Putamen (tissue), 1 donor: ENCODE measurements at places on chromosomes 12 and 14.
A peak's percentile ranks its signal among the peaks of the same experiment; 100 is the strongest.

DNA sequence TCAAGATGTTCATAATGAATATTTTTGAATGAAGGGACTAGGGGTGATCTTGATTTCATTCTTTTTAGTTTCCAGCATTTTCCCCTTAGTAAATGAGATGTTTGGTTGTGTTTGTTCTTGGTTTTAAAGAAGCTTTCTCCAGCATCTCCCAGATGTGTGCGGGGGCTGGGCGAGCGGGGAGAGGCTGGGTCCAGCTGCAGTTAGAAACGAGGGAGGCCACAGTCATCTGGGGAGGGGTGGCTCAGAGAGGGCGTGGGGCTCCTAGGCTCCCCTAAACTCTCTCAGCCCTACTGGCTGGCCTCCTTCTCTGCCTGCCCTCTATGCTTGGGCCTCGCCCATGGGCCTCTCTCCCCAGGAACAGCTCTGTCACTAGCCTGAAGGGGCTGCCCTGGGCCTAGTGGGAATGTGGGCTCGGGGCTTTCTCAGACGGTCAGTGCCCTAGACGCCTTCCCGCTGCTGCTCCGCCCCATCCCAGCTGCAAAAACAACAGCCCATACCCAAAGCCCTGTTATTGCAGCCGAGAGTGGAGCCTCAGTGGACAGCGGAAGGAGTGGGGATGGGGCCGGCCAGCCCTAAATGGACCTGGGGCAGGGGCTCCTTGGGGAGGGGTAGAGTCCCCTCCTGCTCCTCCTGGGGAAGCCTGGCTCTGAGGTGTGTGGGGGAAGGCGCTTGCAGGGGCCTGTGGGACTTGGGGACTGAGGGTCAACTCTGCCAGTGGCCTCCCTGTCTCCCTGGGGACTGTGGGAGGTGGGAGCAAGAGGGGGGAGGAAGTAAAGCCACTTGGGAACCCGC lies 18.3 kb upstream of the EIF2B2 start:
- DNase-seq: no peak

DNA sequence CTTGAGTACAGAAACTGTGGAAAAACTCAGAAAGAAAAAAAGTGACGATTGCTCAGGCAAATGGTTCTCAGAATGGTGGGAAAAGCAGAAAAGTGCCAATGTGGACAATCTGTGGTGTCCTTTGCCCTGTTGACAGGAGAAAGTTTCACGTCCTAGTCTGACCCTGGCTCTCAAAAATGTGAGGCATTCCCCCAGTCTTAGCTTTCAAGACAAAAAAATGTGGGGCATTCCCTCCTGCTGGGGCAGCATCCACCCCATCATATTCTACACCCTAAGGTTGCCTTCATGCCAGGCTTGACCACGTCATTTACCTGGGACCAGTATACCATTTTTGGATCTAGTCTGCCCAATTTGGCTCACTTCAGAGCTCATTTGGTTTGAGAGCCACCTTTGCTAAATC lies 20.7 kb upstream of the ANAPC7 start:
- DNase-seq: no peak

GRCh38 chr12:54038871-54039414 lies 6.1 kb downstream of the HOXC5 start:
- no peak for DNase-seq

DNA sequence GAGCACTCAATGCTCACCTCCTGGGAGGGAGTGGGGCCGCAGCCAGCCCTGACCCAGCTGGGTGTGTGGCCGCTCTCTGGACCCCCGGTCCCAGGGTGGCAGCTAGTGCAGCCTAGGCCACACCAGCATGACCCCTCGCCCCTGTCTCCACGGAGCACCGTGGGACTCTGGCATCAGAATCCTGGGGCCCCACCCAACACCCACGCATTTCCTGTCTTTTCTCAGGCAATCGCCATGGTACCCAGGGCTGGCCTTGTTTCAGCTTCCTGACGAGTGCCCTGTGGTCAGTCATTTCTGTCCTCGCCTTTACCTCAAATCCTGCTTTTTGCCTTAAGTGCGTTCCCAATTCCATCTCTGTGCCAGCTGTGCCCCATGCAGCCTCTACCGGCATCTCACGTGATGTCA lies 15.9 kb downstream of the PACS2 start:
- no peak for DNase-seq

DNA sequence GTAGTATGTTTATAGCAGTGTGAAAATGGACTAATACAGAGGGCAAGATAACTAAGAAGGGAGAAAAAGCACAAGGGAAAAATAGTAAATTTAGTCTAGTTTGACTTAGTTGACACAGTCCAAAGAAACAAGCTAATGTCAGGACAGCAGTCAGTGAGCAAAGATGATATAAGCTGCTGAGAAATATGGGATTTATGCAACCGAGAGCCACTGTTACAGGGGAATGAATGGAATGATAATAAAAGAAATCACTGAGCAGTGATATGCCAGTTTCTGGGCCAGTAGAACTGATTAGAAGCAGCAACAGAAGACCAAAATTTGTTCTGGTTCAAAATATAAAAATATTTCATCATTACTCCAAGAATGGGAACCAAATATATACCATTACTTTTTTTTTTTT lies 60.1 kb downstream of the R3HDM2 start:
- no peak for DNase-seq

GRCh38 chr14:104316121-104316722 lies 177.8 kb downstream of the KIF26A start:
- DNase-seq: no peak

GRCh38 chr12:47938594-47938993 lies 24.8 kb upstream of the TMEM106C start:
- no peak for DNase-seq

- DNase-seq: no peak
Observed at GRCh38 chr12:117526757-117527478, 165.5 kb upstream of the NOS1 start.

DNA sequence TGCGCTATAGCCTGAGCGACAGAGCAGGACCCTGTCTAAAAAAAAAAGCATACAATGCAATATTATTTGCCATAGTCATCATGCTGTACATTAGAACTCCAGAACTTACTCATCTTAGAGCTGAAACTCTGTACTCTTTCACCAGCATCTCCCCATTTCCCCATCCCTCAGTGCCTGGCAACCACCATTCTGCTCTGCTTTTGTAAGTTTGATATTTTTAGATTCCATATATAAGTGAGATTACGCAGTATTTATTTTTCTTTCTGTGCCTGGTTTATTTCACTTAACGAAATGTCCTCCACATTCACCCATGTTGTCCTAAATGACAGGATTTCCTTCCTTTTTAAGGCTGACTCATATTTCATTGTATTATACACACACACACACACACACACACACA lies 121.8 kb downstream of the BBS10 start:
- no peak for DNase-seq

- DNase-seq: no peak
Observed at GRCh38 chr12:104249017-104249416, 33.4 kb downstream of the TXNRD1 start.

- no peak for DNase-seq
Observed at GRCh38 chr12:59134750-59135149, 214.4 kb upstream of the LRIG3 start.

DNA sequence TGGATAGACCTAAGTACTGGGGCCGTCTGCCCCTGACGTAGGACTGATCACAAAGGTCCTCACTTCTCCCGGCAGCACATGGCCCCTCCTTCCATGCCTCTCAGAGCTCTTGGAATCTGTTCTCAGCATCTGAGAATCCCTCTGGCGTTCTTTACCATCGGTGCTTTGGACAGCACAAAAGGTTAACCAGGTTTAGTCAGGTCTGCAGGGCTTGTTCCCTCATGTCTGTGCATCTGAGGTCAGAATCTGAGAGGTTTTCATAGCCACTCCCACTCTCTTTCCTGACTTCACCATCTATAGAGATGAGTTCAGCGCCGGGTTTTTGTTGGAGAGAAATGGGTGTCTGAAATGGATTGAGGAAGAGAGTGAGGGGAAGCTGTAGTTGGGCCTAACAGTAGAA lies 130.0 kb upstream of the ARHGAP5 start:
- no peak for DNase-seq

GRCh38 chr12:111597831-111598636 lies 1.1 kb downstream of the ATXN2 start:
- peak; percentile 69 for DNase-seq

DNA sequence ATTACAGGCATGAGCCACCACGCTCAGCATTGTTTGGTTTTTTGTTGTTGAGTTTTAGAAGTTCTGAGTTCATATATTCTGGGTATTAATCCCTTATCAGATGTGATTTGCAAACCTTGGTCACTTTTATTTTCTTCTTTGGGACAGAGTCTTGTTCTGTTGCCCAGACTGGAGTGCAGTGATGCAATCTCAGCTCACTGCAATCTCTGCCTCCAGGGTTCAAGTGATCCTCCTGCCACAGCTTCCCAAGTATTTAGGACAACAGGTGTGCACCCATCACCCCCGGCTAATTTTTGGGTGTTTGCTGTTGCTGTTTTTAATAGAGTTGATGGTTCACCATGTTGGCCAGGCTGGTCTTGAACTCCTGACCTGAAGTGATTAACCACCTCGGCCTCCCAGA lies 11.8 kb downstream of the USP30 start:
- no peak for DNase-seq

GRCh38 chr12:10307630-10308029 lies at the start of gene KLRD1:
KLRD1 (plus strand) TSS chr12:10307870; CDS start chr12:10308078, 208 bp downstream.
- DNase-seq: no peak

DNA sequence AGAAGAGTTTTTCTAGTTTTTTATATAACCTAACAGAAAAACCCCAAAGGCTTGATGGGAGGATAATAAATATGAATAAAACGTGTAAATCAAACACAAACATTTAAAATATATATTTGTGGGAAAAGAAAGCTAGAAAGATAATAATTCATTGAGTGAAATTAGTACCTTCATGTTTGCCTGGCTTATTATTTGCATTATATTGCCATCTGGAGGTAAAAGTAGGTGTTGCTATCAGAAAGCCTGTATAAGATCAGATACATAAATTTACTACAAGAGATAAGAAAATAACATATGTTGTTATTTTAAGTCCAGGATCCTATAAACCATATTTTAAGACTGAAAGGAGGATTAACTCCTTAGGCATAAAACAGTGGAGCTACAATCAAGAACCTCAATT lies 77.7 kb downstream of the NTS start:
- DNase-seq: no peak

DNA sequence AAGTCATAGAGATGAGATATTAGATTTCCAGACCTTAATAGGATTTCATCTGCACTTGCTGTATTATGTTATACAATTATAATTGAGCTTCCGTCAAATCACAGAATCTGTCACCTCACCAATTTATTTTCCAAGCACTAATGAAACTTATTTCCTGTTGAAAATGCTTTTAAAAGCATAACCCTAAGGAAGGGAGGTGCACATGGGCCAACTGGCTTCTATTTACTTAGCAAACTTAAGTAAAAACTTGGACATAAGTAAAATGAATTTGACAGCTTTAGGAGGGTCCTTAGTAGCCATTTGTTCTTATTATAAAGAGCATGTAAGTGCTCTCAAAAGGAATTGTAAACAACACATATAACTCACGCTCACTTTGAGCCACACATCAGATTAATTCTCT lies 462.2 kb upstream of the TMPO start:
- no peak for DNase-seq

- no peak for DNase-seq
Observed at GRCh38 chr12:3975652-3976051, 102.5 kb upstream of the PARP11 start.

- no peak for DNase-seq
Observed at GRCh38 chr14:75909630-75910029, 72.2 kb downstream of the TGFB3 start.

- DNase-seq: no peak
Observed at GRCh38 chr12:87820524-87821202, 208.5 kb downstream of the C12orf50 start.

DNA sequence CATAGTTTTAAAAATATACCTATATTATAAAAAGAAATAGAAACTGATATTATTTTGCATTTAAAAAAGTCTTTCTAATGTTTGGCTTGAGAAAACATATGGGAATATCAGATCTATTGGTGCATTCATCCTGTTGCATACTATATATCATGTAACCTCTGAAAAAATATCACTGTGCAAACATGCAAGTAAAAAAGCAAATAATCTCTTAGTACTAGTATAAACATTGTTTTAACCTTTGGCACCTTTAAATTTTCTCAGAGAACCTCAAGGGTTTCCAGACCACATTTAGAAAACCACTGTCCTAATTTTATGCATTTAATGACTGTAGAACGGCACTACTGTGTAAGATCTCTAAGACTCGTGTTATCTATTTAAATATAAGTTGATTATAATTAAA lies 416.8 kb downstream of the LRFN5 start:
- no peak for DNase-seq

DNA sequence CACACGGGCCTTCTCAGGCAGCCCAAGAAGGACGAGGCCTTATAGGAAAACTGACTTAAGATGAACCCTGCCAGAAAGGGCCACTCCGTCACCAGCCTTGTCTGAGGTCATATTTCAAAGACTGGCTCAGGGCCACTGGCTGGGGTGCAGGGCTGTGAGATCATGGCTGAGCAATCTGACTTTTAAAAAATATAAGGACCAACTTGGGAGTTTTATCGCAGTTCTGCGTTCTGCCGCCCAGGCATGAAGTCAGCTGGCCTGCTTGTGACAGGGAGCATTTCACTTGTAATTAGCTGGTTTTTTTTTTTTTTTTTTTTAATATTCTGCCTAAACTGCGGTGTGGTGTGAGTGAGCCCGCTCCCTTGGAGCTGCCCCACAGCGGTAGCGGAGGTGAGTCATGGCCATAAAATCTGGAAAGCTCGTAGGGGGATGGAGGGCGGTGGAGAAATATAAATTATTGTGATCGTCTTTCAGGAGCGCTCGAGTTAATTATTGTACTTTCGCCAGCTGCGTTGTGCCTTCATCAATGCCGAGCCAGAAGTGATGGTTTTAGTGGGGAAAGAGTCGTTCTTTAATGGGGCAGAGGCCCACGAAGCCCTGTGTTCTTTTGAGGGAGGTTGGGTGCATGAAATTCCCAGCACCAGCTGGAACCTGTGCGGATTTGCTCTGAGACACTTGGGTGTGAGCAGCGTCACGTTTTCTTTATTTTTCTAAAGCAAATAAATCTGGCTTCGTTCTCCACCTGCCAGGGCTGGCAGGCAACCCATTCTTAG lies 231.9 kb downstream of the C12orf75 start:
- no peak for DNase-seq

GRCh38 chr12:25469861-25470260 lies 83.2 kb downstream of the LMNTD1 start:
- DNase-seq: no peak

- DNase-seq: no peak
Observed at GRCh38 chr12:77053259-77053658, 12.1 kb downstream of the E2F7 start.

- DNase-seq: no peak
Observed at GRCh38 chr12:6574576-6575295, 6.6 kb upstream of the NOP2 start.

DNA sequence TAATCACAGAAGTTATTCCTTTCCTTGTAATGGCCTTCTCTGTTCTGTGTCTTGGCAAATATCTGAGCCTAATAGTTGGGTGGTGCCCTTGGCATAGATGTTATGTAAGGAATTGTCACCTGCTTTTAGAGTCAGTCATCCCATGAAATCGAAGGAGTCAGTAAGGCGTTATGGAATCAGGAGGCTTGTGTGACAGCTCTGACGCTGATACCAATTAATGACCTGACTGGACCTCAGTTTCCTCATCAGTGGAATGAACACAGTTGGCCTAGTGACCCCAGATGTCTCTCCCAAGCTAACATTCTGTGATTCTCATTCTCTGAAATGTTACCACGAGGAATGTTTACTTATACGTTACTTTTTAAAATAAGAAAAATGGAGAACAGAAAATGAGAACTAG lies 32.1 kb downstream of the TXNRD1 start:
- no peak for DNase-seq

GRCh38 chr14:55274751-55275150 lies 3.5 kb downstream of the FBXO34 start:
- DNase-seq: no peak

- no peak for DNase-seq
Observed at GRCh38 chr14:96109596-96110355, 70.6 kb downstream of the C14orf132 start.

- peak; percentile 50 for DNase-seq
Observed at GRCh38 chr14:71491931-71492330, 440.3 kb upstream of the RGS6 start.
